Renal pelvis (tissue), 12 donors: ENCODE measurements at places on chromosomes 2 and 18. TPM values are rescaled to one million over a fixed set of nuclear protein-coding genes. Genes with fewer than 3 reads are reported as not detected.

Gene CPLX4
- polyA plus RNA-seq: 0.22 TPM

Gene STK17B
- 9.6 TPM for polyA plus RNA-seq

Gene ZEB2
- 110 TPM for polyA plus RNA-seq

Gene RFTN2
- 16.3 TPM for polyA plus RNA-seq

Gene ZNF804A
- polyA plus RNA-seq: 0.74 TPM

Gene CFAP210
- 3.9 TPM for polyA plus RNA-seq

Gene LAPTM4A
- polyA plus RNA-seq: 432 TPM

Gene FSIP2
- polyA plus RNA-seq: 2.4 TPM

Gene C2orf78
- polyA plus RNA-seq: not detected

Gene HJURP
- polyA plus RNA-seq: 22.3 TPM

Gene LINC00305
- polyA plus RNA-seq: 3.1 TPM

Gene MEP1B
- polyA plus RNA-seq: 0.64 TPM

Gene PLEK
- polyA plus RNA-seq: 6.4 TPM

Gene TMEM198
- polyA plus RNA-seq: 4.1 TPM
